ENCODE measurements at places on chromosomes 4 and X. TPM values are rescaled to one million over a fixed set of nuclear protein-coding genes. Genes with fewer than 3 reads are reported as not detected.

VAMP7 gene
- 27.3 TPM for total RNA-seq

SNCA gene
- total RNA-seq, result 33.8 TPM

BST1 gene
- 55.3 TPM for total RNA-seq

IBSP gene
- total RNA-seq, result 1.9 TPM

TACR3 gene
- total RNA-seq, result not detected

APLN gene
- total RNA-seq, result 15.6 TPM

COX7B2 gene
- not detected for total RNA-seq

FGFBP1 gene
- total RNA-seq, result not detected

ABCG2 gene
- total RNA-seq, result 7.2 TPM

Measured in smooth muscle cell of the pulmonary artery (primary cell).